ENCODE measurements at places on chromosomes 2 and 18.
A peak's percentile ranks its signal among the peaks of the same experiment; 100 is the strongest.

- no peak for DNase-seq
Measured at GRCh38 chr2:108634576-108635160, 84.6 kb upstream of the RANBP2 start.

GRCh38 chr2:136376798-136377211 lies 258.9 kb upstream of the CXCR4 start:
- peak; percentile 31 for DNase-seq

DNA sequence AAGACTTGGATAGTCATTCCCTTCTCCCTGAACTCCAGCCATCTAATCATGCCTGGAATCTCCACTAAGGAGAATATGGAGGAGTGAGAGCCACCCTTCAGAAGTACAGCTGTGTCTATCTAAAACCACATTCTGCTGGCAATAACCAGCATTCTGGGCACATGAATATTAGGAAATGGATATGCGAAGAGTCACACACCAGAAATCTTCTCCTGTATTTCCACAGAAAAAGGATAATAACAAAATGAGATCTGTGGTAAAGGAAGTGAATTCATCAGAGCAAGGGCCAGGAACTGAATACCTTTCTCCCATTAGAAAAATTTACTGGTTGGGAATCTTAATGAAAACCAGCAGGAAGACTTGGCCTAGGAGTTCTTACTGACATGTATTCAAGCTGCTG lies 218.8 kb downstream of the SCG2 start:
- no peak for DNase-seq

- DNase-seq: no peak
Measured at GRCh38 chr2:134281815-134282419, 28.0 kb downstream of the MGAT5 start.

DNA sequence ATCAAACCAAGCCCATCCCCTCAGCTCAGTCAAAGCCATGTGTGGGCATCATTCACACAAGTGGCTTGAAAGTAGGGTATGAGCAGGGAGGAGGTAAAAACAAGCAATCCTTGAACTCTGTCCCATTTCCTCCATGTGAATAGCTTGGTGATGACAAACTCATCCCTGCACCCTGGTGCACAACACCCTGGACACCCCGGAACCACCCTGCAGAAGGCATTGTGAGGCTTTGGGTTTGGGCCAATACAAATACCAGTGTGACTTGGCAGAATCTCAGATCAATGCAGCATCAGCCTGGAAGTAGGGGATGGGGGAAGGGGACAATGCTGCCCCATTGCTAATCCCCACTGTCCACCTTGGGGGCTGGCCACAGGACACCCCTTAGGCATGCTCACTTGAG lies 28.6 kb downstream of the TGFA start:
- no peak for DNase-seq

DNA sequence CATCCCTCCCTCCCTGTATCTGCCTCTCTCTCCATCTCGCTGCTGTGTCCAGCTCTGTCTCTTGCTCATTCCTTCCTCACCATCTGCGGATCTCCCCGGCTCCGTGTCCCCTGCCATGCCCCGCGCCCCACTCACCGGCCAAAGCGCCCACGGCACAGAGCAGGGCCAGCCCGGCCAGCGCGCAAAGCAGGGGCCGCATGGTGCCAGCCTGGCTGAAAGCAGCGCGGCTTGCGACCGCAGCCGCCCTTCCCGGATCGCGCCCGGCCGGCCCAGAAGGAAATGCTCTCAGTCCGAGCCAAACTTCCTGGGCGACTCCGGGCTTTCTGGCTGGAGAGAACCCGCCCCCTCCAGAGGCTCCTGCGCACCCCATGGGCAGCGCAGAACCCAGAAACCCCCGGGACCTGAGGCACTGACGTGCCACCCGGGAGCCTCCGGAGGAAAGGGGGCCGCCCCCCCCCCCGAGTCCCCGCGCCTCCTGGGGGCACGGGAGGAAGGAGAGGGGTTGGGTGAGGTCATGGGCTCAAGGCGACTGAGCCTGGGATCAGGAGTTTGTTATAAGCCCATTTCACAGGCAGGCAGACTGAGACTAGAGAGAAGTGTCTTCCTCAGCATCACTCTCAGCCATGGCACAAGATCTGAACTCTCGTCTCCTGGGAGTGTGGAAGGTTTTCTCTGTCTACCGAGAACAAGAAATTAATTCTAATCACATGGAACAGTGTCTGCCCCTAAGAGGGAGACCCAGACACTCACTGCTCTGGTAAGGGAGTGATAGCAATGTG lies 45.2 kb upstream of the RAB6C start:
- DNase-seq: no peak

GRCh38 chr18:22344908-22345670 lies 72.6 kb downstream of the CTAGE1 start:
- DNase-seq: no peak

DNA sequence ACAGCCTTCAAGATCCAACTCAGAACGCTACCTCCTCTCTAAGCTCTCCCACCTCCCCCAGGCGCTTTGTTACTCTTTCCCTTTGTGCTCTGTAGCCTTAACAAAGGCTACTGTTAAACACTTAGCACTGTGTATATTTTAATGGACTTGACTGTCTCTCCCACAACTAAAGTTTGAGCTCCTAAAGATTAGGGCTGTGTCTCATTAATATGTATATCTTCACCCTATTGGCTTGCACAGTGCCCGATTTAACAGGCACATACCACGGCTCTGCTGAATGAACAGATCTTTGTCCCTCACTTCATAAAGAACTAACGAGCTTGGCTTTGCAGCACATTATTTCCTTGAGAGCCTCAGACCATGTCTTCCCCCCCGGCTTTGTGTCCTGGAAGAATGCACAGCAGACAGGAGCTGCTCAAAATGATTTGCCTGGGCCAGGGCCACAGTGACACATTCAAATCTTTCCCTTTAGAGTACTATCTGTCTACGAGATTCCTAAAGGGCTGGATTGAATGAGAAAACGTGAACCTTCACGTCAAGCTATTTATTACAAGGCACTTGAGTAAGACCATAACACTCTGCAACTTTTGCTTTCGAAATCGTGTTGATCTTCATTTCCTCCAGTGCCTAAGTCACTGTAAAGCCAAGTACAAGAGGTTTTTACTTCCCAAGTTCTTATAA lies 22.1 kb downstream of the ABHD3 start:
- no peak for DNase-seq

DNA sequence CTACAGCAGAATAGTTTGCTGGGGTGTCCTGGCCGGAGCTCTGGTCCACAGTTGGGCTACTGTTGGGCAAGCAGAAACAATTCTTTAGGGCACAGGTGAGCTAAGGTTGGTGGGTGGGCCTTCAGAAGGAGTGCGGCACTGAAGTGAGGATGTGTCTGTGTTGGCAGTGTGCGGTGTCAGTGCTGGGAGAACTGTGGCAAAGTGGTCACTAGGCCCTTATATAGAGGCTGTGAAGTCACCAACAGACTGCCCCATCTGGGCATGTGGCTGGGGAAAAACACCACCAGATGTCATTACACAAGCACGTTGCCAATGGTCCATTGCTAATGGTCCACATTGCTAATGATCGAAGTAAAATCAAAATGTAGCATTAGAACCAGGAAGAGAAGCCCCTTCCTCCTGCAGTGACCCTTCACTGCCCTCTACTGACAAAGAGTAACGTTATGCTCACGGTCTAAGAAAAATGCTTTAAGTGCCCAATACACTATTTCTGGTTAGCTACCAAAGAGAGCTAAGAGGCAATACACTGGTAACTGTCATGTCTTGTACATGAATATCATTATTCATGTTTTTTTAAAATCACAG lies 21.3 kb downstream of the SCN1A start:
- DNase-seq: no peak

- DNase-seq: no peak
Measured at GRCh38 chr18:39053571-39053970, 1488.0 kb upstream of the CELF4 start.

Measured in kidney capillary endothelial cell (primary cell).